WTC11 (cell line): ENCODE measurements at places on chromosomes 1 and 21.

GRCh38 chr1:39003794-39004193, 12.7 kb downstream of the AKIRIN1 start:
- DNase-seq, result no peak

- no peak for DNase-seq
Observed at GRCh38 chr1:11456965-11457364, 22.0 kb upstream of the DISP3 start.

DNA sequence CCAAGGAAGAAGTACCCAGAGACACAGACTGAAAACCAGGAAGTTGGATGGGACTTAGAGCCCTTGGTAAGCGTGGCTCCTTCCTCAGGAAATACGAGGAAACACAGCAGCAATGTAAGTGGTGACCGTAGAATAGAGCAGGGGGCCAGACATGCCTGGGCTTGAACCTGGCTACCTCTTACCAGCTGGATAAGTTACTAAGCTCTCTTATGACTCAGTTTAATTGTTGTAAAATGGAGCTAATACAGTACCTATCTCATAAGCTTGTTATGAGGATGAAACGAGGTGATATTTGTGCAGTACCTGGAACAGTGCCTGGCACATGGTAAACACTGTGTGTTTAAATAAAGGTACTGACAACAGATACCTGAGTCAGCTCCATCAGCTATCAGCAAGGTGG, 19.2 kb downstream of the EBNA1BP2 start:
- no peak for DNase-seq

DNA sequence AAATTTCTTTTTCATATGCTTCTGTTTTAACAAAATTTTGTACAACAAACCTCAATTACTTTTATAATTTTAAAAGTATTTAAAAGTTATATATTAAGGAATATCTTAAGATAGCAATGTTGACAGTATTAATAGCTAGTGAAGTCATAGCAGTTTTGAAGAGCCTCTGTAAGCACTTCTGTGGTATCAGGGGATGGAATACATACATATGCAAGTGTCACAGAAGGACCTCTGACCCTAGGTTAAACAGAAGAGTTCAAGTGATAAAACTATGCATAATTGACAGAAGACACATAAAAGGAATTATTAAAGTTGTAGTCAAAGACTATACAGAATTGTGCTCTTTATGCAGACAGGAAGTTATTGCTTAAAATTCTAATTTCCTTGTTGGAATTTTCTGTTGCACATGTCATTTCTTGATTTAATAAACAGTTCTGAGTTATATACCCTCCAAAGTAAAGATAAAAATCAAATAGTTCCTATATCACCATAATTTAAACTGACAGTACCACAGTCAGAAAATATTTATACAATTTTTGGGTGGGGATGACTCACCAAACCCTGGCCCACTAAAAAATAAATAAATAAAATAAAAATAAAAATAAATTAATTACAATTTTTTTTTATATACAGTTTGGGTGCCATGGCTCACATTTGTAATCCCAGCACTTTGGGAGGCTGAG, 27.1 kb downstream of the IPP start:
- DNase-seq, result no peak

GRCh38 chr1:62588000-62588399, 9.3 kb upstream of the ANGPTL3 start:
- no peak for DNase-seq

GRCh38 chr1:19768353-19769210, 31.1 kb downstream of the TMCO4 start:
- DNase-seq, result no peak
